ENCODE measurements at places on chromosomes 11 and 22.
A peak's percentile ranks its signal among the peaks of the same experiment; 100 is the strongest.

- no peak for DNase-seq
Measured at GRCh38 chr11:69376155-69377028, 82.4 kb downstream of the MYEOV start.

DNA sequence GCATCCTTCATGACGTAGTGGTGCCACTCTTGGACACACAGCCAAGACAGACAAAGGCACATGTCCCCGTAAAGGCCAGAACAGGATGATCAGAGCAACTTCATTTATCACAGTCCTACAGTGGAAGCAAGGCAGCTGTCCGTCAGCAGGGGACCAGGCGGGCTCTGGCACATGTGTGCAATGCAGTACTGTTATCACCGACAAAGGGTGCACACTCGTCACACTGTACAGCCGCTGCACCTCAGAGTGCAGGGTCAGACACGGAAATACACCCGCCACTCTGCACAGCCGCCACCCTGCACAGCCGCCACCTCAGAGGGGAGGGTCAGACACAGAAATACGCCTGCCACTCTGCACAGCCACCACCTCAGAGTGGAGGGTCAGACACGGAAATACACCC lies 13.4 kb upstream of the IL17REL start:
- DNase-seq, result no peak

- no peak for DNase-seq
Measured at GRCh38 chr11:27234043-27234668, 128.9 kb downstream of the CCDC34 start.

DNA sequence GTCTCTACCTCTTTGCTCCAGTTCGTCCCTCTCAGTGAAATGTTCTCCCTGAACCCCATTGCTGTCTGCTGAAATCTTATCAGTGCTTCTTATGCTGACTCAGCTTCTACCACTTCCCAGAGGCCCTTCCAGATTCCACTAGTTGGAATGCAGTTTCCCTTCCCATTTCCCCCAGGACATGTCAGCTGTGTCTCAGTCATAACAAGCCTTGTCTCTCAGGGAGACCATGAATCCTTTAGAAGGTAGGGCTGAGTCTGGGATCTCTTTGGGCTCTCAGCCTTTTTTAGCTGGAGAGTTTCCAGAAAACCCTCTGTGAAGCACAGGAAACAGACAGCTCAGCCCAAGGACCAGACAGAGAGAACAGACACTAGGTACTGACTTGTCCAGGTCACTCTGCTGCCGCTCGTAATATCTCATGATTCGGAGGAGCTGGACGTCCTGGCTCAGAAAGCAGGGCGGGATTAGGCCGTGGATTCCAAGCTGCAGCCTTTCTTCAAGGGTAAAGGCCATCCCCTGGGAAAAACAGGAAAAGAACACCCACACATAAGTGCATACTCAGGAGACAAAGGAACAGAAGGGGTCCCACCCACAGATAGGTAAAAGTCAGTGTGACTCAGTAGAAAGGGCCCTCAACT lies 113.0 kb downstream of the ME3 start:
- DNase-seq, result peak; percentile 54

- peak; percentile 57 for DNase-seq
Measured at GRCh38 chr11:116217006-116217405, 555.8 kb downstream of the BUD13 start.

- DNase-seq, result no peak
Measured at GRCh38 chr11:65532388-65533064, 7.6 kb downstream of the SCYL1 start.

GRCh38 chr11:93474123-93474522 lies 69.1 kb downstream of the SMCO4 start:
- DNase-seq, result no peak

DNA sequence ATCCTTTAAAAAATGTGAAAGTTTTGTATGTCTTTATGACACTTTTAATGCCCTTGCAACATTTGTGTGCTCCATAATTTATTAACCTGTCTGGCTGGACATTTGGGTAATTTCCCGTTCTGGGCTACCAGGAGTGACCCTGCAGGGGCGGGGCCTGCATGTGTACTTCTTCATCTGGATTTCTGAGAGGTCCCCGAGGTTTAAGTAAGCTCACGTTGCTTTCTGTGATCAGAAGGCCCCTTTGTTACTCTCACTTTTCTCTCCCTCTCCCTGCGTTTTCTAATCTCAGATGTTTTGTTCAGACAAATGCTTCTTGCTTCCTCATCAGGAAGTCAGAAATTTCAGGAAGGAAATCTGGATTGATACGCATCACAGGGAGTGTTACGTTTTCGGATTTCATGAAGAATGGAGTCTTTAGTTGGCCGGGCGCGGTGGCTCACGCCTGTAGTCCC lies 78.9 kb upstream of the CRYBB3 start:
- DNase-seq, result no peak

- DNase-seq, result no peak
Measured at GRCh38 chr11:7538466-7539454, 25.0 kb downstream of the PPFIBP2 start.

GRCh38 chr11:130137999-130138398 lies 21.6 kb upstream of the ST14 start:
- no peak for DNase-seq

- DNase-seq, result no peak
Measured at GRCh38 chr11:10506008-10506370, 35.0 kb downstream of the RNF141 start.

DNA sequence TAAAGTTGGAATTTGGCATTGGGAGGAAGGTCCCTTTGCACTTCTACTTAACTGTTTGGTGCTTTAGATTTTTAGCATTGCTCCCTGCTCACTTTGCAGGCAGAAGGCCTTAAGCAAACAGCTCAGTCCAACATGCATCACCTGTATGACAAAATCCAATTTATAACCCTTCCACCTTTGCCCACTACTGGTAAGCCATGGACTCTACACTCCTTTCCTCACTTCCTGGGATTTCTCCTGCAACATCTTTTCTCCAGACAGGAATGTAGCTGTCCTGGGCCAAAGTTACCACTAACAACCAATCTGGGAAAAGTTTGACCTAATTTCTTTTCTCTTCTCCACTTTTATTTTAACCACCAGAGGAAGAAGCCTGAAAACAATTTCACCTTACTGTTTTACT lies 1.8 kb upstream of the OR2D2 start:
- DNase-seq, result no peak

DNA sequence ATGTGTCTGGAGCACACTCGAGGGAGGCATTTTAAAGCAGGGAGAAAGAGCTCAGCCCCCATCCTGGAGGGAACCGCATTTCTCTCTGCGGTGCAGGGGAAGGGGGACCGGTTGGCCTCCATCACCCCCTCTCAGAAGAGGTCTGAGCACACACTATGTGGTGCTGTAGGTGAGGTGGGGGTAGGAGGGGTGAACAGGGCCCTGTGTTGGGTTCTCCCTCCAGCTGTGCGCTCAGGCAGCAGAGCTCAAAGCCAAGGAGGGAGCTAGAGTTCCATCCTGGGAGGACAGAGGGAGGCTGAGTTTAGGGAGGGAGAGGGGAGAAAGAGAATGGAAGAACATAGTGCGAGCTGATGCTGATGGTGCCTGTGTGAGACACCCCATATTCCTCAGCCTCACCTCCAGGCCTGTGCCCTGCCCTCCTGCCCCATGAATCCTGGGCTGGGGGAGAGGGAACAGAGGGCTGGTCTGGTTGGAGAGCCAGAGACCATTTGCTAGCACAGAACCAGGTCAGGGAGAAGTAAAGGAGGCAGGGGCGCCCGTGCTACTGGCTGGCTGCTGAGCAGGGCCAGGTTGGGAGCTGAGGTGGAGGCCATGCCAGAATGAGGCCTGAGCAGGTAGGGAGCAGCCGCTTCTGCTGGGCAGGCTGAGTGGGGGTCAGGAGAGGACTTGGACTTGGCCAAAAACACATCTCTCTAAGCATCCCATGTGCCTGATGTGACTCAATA lies 43.7 kb downstream of the ALX4 start:
- DNase-seq, result no peak

- DNase-seq, result no peak
Measured at GRCh38 chr11:121714351-121714750, 261.6 kb upstream of the SORL1-AS1 start.

DNA sequence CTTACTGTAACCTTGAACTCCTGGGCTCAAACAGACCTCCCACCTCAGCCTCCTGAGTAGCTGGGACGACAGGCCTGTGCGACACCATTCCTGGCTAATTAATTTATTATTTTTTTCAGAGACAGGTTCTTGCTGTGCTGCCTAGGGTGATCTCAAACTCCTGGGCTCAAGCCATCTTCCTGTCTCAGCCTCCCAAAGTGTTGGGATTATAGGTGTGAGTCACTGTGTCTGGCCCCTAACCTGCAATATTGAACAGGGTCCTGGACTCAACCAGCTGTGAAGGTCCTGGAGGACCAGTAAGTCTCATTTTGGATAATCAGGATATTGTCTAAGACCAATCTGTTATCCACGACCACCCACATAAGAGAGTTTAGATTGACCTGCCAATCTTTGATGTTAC lies 15.2 kb downstream of the CCDC134 start:
- DNase-seq, result no peak

DNA sequence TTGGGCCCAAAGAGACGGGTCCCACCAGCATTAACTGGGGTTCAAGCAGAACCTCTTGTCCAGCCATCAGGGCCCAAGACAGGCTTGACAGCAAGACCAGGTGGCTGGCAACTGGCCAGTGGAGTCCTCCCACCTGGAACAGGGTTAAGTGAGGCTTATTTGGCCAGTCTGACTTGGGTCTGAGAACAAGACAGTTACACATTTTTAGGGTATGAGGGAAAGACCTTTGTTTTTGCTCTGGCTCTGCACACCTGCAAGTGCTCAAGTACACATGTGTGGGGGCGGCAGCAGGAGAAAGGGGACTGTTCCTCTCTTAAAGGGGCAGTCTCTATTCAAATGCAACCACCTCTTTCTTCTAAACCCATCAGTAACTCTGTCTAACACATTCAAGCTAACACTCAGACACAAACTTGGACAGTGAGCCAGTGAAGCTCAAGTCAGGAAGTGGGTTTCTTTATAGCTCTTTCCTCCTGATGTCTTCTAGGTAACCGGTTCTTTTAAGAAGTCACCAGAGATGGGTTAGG lies 116.2 kb downstream of the ETS1 start:
- no peak for DNase-seq

DNA sequence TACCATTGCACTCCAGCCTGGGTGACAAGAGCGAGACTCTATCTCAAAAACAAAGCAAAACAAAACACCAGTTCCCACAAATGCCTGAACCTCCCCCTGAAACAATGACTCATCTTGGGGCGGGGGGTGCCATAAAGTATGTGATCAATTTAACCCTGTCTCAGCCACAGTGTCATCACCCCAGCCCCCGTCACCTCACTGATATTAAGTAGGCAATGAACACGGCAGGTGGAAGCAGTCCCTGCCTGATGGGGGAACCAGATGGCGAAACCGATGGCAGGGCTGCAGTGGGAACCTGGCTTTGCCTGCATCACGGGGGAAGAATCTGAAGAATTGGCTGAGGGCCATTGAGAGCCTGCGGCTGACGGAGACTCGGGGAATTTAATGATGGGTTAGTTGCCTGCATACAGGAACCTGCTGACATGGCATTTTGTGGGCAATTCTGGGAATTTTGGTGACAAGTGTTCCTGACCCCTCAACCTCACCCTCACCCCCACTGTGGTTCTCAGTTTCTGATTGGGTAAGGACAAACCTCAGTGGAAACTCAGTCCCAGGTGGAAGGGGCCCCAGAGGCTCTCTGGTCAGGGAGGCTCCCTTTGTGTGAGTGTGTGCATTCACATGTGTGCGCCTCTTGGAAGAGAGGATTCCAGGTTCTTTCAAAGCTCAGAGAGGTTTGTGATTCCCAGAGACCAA lies 39.1 kb upstream of the SHISAL1 start:
- peak; percentile 85 for DNase-seq

All from cerebellar cortex (tissue), 1 donor.